ENCODE measurements at places on chromosomes 16 and 17.
A peak's percentile ranks its signal among the peaks of the same experiment; 100 is the strongest.

DNA sequence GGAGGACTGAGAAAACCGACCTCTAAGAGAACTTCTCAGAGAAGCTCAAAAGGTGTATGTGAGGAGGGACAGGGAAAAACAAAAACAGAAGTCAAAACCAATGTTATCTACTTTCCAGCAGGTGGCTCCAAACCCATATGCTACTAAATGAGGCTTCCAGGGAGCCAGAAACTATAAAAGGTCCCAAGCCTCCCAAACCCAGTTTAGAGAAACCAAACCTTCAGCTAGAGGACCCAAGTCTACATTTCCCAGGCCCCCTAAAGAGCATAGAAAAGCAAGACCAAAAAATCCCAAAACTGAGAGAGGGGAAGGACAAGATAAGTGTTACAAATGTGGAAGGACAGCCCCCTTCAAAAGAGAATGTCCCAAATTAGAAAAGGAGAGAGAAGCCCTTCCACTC, 3.7 kb downstream of the HPR start:
- no peak for DNase-seq

DNA sequence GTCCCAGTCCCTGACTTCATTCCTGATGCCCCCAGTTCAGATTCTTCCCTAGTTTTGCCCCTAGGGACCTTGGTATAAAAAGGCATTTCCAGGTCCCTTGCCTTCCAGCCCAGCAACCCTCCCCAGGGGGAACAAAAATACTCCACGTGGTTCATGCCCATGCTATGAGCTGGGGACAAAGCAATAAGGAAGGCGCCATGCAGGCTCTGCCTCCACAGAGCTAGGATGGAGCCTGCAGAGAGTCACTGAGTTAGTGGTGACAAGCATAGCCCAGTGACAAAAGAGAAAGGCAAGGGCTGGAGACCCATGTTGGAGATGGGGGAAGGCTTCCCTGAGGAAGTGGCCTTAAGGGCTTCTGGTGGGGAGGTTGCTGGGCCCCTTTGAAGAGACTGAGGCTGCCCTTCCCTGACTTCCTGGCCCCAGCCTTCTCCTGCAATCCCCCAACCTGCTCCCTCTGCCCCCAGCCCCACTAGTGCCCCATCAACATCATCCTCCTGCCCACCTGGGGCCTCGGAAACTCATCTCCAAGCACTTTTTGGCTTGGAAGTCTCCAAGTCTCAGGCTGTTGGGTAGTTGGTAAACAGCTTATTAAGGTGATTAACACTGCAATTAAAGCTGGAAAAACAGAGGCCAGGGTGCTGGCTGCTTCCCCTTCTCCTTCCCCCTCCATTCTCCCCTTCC, 9.6 kb downstream of the DLX3 start:
- DNase-seq, result peak; percentile 9

DNA sequence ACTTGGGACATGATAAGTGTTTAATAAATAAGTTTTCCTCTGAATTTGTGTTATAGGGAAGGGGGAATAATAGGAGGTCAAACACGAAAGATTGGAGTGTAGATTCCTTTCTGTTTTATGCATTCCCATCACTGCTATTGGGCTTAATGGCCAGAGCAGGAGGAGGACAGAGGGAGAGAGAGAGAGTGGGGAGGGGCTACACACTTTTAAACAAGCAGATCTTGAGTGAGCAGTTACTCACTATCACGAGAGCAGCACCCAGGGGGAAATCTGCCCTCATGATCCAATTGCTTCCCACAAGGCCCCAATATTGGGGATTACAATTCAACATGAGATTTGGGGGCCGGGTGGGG, 505.0 kb downstream of the GRIN2A start:
- DNase-seq, result no peak

- DNase-seq, result no peak
Observed at GRCh38 chr17:2175294-2175628, 120.4 kb downstream of the HIC1 start.

DNA sequence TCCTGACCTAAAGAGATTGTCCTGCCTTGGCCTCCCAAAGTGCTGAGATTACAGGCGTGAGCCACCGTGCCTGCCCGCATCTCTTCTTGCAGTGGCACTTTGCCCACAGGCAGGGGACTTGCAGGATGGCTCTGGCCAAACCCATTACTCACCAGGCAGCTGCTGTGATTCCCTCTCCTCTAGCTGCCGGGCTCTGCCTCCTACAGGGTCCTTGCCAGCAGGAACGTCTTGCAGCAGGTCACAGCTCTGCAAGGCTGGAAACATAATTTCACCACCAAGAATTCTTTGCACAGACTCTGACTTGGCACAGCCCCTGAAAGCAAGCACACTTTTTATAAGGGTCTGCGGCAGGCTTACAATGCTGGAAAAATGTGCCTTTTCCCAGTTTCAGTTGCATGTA, 20.3 kb downstream of the COX4I1 start:
- DNase-seq, result no peak

DNA sequence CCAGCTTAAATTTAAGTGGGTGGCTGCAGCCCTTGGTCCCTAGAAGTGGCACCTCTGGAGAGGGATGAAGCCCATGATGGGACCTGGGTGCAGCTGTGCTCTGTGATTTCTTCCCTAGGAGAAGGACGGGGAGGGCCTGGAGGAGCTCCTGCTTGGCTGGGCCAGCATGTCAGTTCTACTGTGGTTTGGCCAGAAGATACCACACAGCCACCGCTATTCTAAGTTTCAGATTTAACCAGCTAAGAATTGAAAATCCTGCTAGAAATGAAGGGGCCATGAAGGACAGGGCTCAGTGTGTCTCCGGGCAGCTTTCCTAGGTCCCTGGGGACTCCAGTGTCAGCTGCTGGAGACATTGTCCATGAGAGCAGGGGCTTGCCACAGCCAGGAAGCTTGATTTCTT, 9.7 kb downstream of the RAP1GAP2 start:
- DNase-seq, result no peak

GRCh38 chr17:81964081-81964849, 3.3 kb upstream of the NOTUM start:
- DNase-seq, result no peak

GRCh38 chr17:82917699-82918345, 78.0 kb upstream of the ZNF750 start:
- peak; percentile 44 for DNase-seq

DNA sequence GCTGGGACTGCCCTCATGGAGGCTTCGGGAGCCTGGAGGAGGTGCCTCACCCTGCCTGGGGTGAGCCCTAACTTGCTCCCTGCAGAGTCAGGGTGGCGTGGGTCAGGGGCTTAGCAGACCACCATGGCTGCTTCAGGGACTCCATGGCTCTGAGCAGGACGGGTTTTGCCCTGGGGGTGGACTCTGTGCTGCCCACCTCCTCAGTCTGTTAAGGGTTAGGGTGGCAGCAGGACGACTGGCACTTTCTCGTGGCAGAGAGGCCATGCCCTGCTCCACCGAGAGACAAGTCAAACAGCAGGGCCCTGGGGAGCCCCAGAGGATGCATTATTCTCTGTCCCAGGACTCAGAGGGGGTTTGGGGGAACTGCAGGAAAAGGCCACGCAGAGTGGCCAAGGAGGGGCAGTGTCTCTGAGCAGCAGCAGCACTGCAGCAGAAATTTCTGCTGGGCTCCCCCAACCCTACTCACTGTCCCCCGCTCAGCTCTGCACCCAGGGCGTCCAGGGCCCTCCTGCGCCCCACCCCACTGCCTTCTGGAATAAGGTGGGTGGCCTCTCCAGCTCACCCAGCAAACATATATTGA, 1.8 kb upstream of the PRSS22 start:
- DNase-seq, result no peak

- DNase-seq, result no peak
Observed at GRCh38 chr17:43753493-43754129, 5.0 kb downstream of the SOST start.

All from adrenal gland (tissue), 19 donors.